ENCODE measurements at places on chromosomes 2 and 18. TPM values are rescaled to one million over a fixed set of nuclear protein-coding genes. Genes with fewer than 3 reads are reported as not detected.
A peak's percentile ranks its signal among the peaks of the same experiment; 100 is the strongest.

- no peak for DNase-seq
Observed at GRCh38 chr18:2905854-2906703, 59.3 kb downstream of the EMILIN2 start.

GRCh38 chr2:143162997-143163396, 33.8 kb downstream of the ARHGAP15 start:
- no peak for DNase-seq

GRCh38 chr18:68406761-68407160, 308.1 kb downstream of the TMX3 start:
- DNase-seq: no peak

DNA sequence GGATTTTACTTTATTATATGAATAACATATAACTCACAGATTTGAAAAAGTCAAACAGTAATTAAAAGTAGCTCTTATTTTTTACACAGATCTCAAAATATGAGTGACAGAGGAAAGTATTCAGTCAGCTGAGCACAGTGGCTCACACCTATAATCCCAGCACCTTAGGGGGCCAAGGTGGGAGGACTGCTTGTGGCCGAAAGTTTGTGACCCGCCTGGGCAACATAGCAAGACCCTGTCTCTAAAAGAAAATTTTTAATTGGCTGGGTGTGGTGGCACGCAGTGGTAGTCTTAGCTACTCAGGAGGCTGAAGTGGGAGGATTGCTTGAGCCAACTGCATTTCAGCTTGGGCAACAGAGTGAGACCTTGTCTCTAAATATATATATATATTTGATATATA, 19.2 kb upstream of the UGP2 start:
- no peak for DNase-seq

- no peak for DNase-seq
Observed at GRCh38 chr2:8259106-8259840, 422.6 kb upstream of the ID2 start.

DNA sequence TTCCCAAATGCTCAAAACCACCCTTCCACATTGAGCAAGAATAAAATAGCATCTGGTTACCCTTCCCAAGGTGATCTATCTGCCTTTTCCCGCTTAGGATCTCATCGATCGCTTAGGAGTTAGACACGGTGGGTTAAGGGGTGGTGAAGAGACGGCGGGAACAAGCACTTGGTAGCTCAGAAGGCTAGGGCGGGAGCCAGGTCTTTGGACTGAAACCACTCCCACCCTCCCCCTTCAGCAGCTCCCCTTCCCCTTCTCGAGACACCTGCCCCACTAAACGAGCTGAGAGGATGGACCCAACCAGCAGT, 513 bp downstream of the THOC1 start:
- no peak for DNase-seq

DNA sequence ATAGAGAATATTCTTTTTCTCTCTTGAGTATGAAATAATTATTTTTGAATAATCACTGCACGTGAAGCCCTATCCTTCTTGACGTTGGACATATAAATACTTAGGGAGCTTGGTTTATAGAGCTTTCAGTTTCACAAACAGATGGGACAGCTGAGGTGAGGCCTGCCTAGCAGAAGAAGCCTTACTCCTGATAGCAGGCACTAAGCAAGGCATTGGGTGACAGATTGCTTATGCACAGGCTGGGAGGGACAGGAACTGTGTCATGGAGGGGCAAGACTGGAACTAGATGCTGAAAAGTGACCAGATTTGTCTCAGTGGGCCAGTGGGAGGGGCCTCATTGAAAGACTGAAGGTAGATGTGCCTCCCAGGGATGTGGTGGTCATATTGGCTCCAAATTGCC, 220.8 kb downstream of the NEDD4L start:
- DNase-seq: peak; percentile 50

GRCh38 chr2:2740238-2740775, 409.2 kb upstream of the MYT1L start:
- no peak for DNase-seq

- no peak for DNase-seq
Observed at GRCh38 chr2:174835797-174836255, 71.6 kb upstream of the CHRNA1 start.

- DNase-seq: no peak
Observed at GRCh38 chr2:28447086-28447485, 48.8 kb upstream of the PLB1 start.

ACVR1C gene
- total RNA-seq: 0.45 TPM

BMP10 gene
- total RNA-seq: not detected

ITGB1BP1 gene
- total RNA-seq: 45.1 TPM

LIMS2 gene
- total RNA-seq: 3.3 TPM

NAT8 gene
- total RNA-seq: not detected

ACTR3 gene
- 98.4 TPM for total RNA-seq

OSBPL6 gene
- 15.9 TPM for total RNA-seq

MBD1 gene
- total RNA-seq: 57.1 TPM

Data from cerebellum (tissue), 4 donors.